Activated CD4-positive, CD25-positive, alpha-beta regulatory T cell treated with anti-CD3 and anti-CD28 coated beads, Interleukin-2, amount 50 U/mL, for 24 hours (primary cell): ENCODE measurements at places on chromosomes 12 and 14.
A peak's percentile ranks its signal among the peaks of the same experiment; 100 is the strongest.

DNA sequence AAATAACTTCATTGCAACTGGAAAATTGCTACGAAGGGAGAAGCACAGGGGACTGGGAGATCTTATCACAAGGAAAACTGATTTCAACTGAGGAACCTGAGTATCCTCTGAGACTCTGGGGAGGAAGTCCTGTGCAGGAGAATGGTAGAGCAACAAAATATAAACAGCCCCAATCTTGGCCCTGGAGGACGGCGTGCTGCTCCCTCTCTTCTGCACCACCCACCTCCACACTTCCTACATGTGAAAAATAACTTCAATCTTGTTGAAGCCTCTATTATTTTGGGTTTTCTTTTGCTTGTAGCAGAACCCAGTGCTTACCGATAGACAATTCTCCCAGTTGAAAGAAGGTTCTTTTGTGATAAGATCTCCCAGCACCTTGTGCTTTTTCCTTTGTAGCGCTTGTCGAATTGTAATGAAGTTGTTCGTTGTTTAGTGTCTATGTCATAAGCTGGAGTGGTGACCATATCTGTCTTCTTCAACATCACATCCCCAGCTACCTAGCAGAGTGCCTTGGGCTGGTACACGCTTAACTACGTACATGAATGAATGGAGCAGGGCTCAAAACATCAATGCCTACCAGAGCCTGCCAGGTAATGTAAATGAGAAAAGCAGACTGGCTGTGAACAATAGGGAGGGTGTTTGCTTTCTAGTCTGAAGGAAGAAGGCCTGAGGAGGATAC is 2.8 kb upstream of the CD4 start:
- ATAC-seq = no peak

DNA sequence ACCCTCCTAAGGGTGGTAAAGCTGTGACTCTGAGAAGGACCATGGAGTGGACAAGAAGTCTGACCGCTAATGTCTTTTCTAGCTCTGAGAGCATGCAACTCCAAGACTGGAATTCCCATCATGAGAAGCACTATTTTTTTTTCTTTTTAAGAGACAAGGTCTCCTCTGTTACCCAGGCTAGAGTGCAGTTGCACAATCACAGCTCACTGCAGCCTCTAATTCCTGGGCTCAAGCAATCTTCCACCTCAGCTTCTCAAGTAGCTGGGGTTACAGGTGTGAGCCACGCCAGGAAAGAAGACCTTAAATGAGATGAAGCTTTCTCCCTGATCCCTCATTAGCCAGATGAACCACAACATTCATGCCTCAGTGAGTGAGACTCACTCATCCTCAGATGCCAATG is 19.2 kb downstream of the VDR start:
- no peak for ATAC-seq

- no peak for ATAC-seq
Observed at GRCh38 chr14:65057695-65058094, 44.6 kb downstream of the MAX start.

- peak; percentile 90 for ATAC-seq
Observed at GRCh38 chr14:103748534-103748857, 32.9 kb downstream of the ZFYVE21 start.

GRCh38 chr14:92489394-92490238 is 24.0 kb upstream of the RIN3 start:
- ATAC-seq = no peak

DNA sequence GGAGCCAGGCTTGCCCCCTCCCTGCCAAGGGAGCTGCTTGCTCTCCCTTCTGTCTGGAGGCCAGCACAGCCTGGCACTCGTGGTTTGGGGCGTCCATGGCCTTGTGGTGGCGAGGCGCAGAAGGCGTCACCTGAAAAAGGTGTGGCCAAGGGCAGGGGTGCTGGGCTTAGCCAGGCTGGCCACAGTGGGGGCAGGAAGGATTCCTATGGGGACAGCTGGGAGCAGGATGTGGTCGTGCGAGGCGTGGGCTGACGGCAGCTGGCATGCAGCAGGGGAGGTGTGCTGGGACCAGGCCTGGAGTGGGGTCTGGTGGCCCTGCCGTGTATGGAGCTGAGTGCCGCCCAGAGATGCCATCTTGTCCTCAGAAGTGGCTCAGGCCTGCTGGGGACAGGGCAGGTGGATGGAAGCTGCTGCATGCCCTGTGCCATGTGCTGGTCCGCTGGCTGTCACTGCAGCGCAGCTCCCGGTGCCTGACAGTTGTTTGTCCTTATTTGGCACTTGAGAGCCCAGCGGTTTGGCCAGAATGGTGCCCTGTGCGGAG is 30.0 kb downstream of the SH2B3 start:
- no peak for ATAC-seq

DNA sequence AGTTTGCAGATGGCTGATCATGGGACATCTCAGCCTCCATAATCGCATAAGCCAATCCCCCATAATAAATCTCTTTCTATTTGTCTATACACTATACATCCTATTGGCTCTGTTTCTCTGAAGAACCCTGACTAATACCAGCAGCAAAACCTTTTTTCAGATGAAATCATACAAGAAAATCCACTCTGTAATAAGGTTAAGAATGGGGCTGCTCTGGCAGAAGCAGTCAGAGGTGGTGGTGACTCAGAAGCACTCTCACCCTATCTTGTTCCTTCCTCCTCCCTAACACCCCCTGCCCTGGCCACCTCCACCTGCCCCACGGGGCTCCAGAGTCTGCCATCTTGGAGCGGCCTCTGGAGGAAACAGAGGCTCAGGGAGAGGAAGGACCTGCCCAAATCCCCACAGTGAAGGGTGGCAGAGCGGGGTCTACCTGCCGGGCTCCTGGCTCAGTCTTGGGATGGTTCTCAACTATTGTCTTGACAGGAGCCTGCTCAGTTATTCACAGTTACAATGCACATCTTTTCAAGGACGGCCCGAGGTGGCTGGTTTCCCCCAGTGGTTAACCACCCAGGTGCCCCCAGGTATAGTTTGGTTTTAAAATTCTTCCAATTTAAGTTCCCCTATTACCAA is 109.3 kb upstream of the EVL start:
- ATAC-seq = no peak

GRCh38 chr12:95088379-95088778 is 15.0 kb upstream of the NR2C1 start:
- no peak for ATAC-seq

GRCh38 chr12:102765736-102766135 is 151.3 kb downstream of the PAH start:
- ATAC-seq = no peak

DNA sequence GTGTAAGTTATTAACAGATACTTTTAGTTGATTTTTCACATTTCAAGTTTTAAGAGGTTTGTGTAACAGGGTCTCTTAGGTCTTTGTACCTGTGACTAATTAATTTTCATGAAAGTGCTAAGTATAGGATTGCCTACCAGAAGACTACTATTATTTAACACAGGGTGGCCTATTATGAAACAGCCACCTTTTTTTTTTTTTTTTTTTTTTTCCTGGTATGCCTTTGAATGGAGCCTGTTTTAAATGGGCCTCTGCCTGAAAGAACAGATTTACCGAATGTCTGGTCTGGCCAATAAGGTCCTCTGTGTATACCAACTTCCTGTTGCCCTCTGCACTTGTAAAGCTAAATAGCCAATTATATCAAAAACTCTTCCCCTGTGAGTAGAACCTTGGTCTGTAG is 62.5 kb downstream of the SLC38A6 start:
- no peak for ATAC-seq

GRCh38 chr12:93164103-93164880 is 213.4 kb upstream of the NUDT4 start:
- ATAC-seq = no peak

DNA sequence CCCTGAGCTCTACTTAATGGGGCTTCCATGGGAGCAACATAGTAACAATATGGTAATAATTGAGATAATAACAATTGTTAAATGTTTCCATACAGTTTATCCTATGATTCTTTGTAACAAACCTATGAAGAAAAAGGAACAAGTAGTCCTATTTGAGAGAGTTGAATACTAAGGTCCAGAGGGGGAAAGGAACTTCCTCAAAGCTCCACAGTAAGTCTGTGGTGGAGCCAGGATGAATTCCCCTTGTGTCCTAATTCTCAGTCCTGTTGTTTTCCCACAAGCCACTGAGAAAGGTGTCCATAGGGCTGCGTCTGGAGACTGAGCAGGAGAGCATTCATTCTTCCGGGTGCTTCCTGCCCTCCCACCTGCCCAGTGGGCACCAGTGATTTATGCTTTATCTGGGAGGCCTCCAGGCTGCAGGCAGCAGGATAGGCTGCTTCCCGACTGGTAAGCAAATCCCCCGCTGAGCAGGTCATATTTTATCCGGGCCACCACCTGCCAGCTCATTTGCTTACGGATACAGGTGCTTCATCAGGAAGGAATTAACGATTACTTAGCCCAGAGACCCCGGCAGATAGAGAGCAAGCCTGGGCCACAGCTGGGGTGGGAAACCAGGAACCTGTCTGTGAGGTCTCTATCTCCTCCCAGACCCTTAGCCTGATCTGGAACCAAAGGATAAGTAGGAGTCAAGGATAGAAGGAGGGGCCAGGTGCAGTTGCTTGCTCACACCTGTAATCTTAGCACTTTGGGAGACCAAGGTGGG is 33.9 kb upstream of the FAM222A start:
- ATAC-seq = no peak

DNA sequence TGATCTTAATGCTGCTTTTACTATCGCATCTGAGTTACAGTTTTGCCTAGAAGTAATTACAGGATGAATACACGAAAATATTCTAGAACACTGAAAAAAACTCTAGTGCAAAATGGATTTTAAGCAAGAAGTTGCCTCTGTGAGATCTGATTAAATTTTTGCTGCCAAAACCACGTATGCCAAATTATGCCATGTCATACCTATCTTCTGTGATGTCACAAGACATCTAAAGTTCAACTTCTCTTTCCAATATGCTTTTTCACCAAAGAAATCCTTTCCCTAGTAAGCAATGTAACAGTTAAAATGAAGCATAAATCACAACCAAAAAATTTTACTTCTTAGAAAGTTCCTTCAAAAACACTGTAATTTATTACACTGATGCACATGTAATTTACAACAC is 39.6 kb downstream of the HECTD4 start:
- ATAC-seq = no peak

DNA sequence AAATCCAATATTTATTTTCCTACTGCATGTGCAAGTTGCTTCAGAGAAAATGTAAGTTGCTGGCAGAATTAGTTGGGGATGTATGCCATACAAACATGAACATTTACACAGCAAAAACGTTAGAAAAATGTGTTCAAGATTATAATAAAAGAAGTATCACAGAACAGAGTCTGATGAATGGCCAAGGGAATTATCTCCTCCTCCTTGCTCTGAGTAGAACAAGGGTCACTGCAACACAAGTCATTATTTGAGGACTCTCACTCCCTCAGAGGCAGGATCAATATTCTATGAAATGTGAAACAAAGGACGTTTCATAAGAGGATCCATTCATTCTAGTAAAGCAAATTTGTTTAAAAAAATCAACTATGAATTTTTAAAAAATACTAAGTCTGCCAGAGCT is 177.8 kb downstream of the PRKD1 start:
- no peak for ATAC-seq

DNA sequence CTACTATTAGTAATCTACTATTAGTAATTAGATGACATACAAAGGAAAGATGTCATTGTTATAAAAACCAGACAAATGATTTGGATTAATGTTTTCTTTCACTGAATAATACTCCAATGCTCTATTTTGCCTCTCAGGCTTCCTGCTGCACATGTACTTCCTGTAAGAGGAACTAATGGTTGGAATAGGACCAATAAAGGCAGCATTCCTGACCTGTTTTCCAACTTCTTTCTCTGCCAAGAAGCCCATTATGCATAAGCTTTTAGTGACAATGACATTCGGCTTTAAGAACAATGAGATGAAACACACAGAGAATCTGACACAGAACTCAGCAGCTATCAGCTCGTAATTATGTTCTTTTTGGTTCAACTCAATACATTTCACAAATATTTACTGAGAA is 5.2 kb upstream of the C12orf56 start:
- no peak for ATAC-seq

- ATAC-seq = peak; percentile 90
Observed at GRCh38 chr12:123937707-123938591, 34.7 kb downstream of the CCDC92 start.

DNA sequence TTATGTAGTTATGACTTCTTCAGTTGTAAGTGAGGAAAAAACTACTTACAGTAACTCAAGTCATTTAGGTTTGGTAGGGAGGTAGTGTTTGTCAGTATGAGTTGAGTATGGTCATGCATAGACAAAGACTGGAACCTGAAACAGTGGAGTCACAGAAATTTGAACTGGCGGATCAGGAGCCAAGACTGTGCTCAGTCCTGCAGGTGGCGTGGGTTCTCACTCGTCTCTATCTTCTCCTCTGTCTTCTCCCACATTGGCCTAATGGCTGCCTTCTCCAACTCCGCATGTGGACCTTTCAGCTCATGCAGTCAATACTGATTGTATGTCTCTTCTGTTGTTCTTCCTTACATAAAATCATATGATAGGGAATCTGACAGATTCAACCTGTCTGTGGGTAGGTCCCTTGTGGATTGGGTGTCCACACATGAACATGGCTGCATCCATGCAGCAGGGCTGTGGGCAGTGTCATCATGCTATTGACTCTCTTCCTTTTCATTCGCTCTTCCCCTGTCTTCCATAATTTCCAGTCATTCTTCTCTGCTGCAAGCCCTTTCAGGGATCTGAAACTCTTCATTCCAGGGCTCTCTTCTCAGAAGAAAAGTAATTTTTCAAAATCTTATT is 78.8 kb upstream of the NEDD1 start:
- no peak for ATAC-seq

DNA sequence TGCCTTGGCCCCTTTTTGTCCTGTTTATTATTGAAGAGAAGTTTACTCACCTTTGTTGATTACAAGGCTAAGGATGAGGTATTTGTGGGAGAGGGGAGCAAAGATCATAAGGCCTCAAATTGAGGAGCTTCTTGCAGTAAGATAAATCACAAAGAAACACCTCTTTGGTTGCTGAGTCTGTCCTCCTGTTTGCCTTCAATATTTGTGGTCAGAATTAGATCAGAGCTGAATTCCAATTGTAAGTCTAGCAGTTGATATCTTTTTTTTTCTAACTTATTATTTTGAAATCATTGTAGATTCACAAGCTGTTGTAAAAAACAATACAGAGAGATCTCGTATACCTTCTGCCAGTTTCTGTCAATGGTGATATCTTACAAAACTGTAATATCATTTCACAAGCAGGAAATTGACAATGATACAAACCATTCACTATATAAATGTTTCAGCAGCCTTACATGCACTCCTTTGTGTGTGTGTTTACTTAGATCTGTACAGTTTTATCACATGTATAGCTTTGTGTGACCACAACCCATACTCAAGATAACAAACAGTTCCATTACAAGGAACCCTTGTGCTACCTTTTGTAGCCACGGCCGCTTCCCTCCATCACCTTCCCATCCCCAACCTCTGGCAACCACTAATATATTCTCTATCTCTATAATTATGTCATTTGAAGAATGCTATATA is 97.4 kb downstream of the KICS2 start:
- ATAC-seq = no peak

DNA sequence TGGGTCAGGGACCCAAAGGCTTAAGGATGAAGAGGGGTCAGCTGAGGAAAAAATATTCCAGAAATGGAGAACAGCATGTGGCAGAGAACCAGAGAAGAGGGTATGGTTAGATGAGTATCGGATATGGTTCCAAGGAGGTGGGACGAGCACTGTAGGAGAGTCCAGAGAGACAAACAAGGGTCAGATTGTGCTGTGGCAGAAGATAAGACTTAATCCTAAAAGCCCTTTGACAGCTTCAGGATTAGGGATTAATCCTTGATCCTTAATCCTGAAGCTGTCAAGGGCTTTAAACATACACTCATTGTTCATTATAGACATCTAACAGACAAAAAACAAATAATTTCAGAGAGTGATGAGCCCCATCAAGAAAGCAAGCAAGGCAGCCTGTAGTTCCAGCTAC is 124.0 kb downstream of the SPTSSA start:
- ATAC-seq = no peak

- ATAC-seq = no peak
Observed at GRCh38 chr12:79420146-79420618, 270.6 kb downstream of the PAWR start.
